ENCODE measurements at places on chromosomes 12 and 14.

DNA sequence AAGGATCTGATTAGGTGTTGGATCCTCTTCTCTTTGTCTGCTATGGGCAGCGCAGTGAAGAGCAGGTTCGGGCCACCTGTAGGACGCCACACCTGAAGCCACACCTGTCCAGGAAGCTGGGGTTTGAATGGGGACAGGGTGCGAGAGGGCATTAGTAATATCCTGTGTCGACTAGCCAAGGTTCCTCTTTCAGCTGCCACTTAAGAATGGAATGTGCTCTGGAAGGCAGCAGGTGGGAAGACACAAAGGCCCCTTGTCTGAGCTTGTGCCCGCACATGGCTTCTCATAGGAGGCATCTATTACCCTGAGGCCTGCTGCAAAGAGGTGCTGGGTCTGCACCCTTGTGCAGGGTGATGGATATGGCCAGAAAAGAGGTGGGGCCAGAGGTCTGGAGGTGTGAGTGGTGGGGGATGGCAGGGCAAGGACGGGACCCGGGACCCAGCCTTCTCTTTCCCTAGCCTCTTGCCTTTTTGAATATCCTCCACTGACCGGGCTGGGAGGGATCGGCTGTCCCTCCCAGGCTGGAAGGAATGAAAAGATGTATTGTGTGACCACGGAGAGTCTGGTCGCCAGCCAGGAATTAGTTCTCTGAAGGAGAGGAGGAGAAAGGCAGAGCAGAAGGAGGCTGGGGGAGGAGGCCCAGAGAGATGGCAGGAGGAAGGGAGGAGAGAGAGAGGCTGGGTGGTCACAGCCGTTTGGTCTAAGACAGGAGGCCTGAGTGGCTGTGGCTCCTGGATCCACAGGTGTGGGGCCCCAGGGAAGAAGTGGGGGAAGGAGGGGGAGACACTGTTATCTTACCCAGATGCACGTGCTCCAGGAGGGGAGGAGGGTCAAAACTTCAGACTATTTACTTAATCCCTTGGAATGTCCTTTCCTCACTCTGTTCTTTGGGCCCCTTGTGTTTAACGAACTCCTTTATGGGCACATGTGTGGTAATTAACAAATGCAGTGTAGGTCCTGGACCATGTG, 101.5 kb downstream of the SMOC1 start:
- DNase-seq: no peak

DNA sequence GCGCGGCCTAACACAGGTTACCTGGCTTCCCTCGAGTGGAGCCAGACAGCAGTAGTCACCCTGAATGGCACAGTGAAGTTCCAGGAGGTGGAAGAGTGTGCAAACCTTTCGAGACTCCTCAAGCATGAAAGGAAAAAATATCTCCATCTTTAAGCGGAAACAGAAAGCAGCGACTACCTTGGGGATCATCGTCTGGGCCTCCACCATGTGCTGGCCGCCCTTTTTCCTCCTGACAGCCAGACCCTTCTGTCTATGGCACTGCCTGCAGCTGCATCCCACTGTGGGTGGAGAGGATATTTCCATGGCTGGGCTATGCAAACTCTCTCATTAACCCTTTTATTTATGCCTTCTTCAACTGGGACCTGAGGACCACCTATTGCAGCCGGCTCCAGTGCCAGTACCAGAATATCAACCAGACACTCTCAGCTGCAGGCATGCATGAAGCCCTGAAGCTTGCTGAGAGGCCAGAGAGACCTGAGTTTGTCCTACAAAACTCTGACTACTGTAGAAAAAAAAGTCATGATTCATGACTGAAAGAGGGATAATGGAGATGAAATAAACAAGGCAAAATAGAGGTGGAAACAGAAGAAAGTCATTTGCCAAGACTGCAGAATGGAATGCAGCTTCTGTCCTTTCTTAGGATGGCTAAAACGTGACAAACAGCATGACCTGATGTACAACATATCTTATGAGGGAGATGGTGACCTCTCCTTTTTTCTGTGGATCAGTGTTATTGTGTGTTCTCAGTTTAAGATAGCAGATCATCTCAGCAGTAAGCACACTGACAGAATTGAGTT, 2.4 kb upstream of the HEBP1 start:
- no peak for DNase-seq

GRCh38 chr12:75766263-75767160, 255.1 kb upstream of the KRR1 start:
- no peak for DNase-seq

DNA sequence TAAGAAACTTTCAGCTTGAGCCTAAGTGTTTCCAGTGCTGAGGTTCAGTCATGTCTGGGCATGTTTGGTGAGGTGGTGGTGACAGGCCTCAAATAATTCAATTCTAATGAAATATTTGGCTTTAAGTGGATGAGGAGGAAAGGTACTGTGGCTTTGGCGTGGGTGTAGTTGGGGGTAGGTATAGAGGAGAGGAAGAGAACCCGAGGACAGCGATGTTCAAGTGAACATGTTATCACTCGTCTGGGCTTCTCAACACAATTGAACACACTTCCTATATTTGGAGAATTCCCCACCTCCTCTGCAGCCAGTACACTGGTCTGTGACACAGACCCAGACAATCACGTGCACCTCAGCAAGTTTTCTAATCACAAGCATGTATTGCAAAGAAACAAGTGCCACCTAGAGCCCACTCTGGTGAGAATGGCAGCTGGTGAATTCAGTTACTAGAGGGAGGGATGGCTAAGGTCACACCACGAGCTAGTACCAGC, 53.0 kb downstream of the IFNG-AS1 start:
- no peak for DNase-seq

DNA sequence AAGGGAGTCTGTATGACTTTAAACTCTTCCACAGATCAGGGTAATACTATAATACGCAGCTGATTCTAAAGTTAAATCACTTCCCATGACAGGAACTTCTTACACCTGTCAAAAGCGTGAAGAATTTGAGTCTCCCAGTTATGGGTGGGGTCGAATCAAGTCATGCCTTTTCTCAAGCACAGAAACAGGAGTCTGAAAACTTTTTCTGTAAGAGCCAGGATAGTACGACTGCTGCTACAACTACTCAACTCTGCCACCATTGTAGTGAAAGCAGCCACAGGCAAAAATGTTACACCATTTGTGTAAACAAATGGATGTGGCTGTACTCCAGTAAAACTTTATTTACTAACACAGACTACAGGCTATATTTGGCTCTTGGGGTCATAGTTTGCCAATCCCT, 90.3 kb downstream of the DUSP6 start:
- DNase-seq: no peak

GRCh38 chr14:77378701-77379100, 1.5 kb downstream of the SAMD15 start:
- DNase-seq: no peak

GRCh38 chr12:88375306-88376305, 204.7 kb downstream of the KITLG start:
- no peak for DNase-seq

DNA sequence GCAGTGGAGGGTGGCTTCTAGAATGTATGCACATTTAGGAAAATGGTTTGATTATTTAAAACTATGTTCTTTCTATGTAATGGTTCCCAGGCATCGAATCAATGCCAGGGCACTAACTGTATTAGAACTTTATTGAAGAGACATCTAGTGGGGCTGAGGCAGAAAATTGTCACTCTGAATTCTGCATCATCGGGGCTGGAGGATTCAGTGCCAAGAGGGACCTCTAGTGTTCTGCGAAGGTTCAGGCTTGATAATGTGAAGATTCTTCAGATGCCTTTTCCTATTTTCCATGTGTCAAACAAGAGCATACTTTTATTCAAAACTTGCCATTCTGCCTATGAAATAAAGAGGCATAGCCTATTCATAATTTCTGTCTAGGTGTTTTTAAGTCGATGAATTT, 146.3 kb downstream of the CAND1 start:
- DNase-seq: no peak

DNA sequence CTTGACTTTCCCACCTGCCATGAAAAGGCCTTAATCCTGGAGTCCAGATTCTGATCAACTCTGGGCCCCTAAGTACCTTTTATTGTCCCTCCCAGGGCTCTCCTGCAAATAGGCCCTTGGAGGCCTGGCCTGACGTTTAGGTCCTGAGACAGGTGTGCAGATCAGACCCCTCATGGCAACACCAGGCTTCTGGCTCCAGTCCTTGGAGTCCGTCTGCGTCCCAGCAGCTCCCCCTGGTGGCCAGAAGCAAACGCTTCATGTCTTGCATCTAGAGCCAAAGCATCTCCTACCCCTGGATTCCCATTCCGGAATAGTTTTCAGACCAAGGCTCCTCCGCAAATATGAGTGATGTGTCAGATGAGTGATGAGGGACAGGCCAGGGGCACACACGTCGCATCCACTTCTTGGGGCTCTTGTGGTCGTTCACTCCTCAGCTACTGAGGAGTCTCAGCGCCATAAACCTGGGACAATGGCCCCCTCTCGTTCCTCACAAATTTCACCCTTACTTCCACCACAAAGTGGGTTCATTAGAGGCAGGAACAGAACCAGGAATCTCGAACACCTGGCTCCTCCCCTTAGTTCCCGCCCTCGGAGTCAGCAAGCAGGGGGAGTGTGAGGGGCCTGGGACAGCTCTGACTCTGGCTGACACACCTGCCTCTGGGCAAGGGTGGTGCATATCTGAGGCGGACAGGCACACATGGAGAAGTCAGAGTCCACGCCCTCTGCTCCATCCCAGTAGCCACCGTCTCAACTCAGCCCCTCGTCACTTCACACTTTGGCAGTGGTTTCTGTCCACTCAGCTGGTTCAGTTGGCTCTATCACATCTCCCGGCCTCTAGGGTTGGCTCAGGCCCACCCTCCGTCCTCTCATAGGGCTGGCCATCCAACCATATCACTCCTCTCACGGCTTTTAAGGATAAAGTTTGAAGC, 77.9 kb upstream of the PWP1 start:
- peak; percentile 66 for DNase-seq

GRCh38 chr12:68100241-68100640, 59.3 kb downstream of the IFNG start:
- DNase-seq: no peak

- no peak for DNase-seq
These were observed 225.2 kb upstream of the RTL1 start for GRCh38 chr14:101128478-101129321.

DNA sequence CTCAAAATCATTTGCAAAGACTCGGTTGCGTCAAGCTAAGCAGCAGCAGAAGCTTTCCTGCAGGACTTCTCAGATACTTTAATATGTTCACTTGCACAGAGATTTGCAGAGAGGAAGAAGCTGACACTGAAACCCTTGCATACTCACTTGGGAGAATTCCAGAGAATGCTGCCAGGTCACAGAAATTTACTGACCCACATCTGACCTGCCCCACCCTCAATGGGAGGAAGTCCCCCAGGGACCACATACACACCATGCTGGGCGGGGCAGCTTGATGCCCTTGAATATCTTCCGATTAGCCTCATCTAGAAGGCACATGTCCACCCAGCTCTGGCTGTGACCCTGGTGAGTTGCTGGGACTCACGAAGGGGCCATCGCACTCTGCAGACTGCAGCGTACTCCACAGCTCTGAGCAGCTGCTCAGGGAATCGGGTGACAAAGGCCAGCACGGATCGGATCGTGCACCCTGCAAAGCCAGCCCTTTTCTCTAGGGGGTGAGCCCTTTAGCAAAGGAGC, 83.2 kb downstream of the ITPK1 start:
- no peak for DNase-seq

DNA sequence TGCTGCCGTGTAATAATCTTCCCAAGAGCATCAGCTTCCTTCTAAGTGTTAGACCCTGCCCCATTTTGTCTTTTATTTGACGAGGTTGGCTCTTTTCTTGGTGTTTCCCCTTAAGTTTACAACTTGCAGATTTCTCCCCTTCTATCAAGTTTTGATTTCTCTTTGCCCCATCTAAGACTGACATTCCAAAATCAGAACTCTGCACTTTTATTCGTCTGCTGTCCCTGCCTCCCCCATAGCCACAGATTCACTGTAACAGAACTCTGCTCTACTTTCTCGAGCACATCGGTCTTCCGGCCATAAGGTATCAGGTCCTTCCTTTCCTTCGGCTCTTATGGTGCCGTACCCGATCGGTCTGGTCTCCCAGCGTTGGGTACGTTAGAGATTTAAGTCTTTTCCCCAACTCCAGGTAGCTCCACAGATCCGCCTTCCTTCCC, 563 bp downstream of the DCP1B start:
- DNase-seq: no peak

- DNase-seq: no peak
These were observed 775 bp downstream of the OR10P1 start for GRCh38 chr12:55637467-55637866.

DNA sequence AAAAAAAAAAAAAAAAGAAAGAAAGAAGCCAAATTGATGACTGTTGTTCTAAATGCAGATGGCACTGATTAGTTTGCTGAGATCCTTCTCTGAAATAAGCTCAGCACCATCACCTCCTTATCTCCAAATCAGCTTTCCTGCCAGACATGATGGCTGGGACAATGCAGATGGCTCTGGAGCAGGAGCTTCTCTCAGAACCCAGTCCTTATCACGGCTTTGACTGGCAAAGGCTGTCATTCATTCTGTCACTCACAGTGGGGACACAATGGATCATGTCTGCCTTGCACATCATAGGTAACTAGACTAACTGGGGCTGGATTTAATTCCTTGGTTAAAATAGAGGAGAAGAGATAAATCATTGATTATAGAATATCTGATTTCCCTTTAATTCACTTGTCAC, 146.3 kb downstream of the PDZRN4 start:
- no peak for DNase-seq
